Activated CD4-positive, alpha-beta T cell treated with anti-CD3 and anti-CD28 coated beads, Interleukin-2, amount 10 ng/mL, durations not matched to agents 7 days and 5 days (primary cell): ENCODE measurements at places on chromosomes 4 and X. TPM values are rescaled to one million over a fixed set of nuclear protein-coding genes. Genes with fewer than 3 reads are reported as not detected.

Gene RTL3
- not detected for total RNA-seq

Gene SLC10A7
- total RNA-seq, result 23.3 TPM

Gene HSFX3
- not detected for total RNA-seq

Gene SHROOM2
- total RNA-seq, result not detected

Gene EOLA1
- total RNA-seq, result 37.2 TPM

Gene FUNDC2
- 61.3 TPM for total RNA-seq

Gene ERCC6L
- total RNA-seq, result 12.7 TPM

Gene SHOX
- total RNA-seq, result not detected

Gene STBD1
- 1.2 TPM for total RNA-seq

Gene ZNF81
- 9.4 TPM for total RNA-seq

Gene GPR119
- not detected for total RNA-seq

Gene MEPE
- total RNA-seq, result not detected

Gene STOX2
- not detected for total RNA-seq

Gene SPANXA2
- total RNA-seq, result not detected

Gene MAOB
- not detected for total RNA-seq

Gene TGIF2LX
- not detected for total RNA-seq

Gene VEGFD
- not detected for total RNA-seq

Gene ACE2
- not detected for total RNA-seq
